ENCODE measurements at places on chromosomes 12 and 14.
A peak's percentile ranks its signal among the peaks of the same experiment; 100 is the strongest.

GRCh38 chr14:77125823-77126325 lies 15.7 kb downstream of the ZDHHC22 start:
- no peak for ATAC-seq

GRCh38 chr14:92362781-92363235 lies 39.8 kb downstream of the SLC24A4 start:
- no peak for ATAC-seq

- ATAC-seq, result peak; percentile 79
These were observed 46.2 kb upstream of the MED13L start for GRCh38 chr12:116323406-116324386.

DNA sequence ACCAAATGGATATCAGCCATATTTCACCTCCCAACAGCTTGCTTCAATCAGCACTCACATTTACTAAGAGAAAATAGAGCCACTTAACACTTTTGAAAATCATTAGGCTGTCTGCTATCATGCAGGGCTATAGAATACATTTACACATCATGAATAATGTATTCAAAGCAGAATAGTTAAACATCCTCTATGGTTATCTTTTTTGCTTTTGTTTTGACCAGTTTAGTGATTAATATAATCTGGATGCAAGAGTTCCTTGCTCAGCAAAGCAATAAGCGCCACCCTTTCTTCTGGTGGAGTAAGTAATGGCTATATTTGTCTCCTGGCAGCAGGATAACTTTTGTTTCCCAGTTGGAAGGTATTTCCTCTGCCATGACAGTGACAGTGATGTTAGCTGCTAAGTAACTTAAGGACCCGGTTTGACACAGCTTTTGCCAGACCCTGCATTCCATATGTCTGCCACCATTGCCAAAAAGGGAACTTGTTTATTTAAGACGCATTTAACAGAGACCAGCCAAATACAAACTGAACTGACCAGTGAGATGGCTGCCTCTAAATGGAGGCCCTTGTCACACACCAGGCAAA lies 70.3 kb upstream of the NR2C1 start:
- ATAC-seq, result no peak

- ATAC-seq, result no peak
These were observed 252.1 kb upstream of the RTL1 start for GRCh38 chr14:101155575-101155974.

DNA sequence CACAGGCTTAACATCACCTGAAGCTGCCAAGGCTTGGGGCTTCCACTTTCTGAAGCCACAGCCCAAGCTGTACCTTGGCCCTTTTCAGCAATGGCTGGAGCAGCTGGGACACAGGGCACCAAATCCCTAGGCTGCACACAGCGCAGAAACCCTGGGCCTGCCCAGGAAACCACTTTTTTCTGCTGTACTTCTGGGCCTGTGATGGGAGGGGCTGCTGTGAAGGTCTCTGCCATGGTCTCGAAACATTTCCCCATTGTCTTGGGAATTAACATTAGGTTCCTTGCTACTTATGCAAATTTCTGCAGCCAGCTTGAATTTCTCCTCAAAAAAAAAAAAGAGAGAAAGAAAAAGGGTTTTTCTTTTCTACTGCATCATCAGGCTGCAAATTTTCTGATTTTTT lies 219.1 kb downstream of the RPL10L start:
- ATAC-seq, result no peak

GRCh38 chr14:47223656-47224055 lies 451.7 kb downstream of the MDGA2 start:
- no peak for ATAC-seq

Data from activated T-helper 17 cell treated with anti-CD3 and anti-CD28 coated beads, Interleukin-2, amount 50 U/mL, for 72 hours (primary cell).